Stimulated activated memory B cell treated with anti-CD40 and anti-IgM and Interleukin-4, amounts not matched to agents 10 μg/mL and 1 μg/mL and 100 μg/mL, for 72 hours (primary cell): ENCODE measurements at places on chromosomes 6 and 20.
A peak's percentile ranks its signal among the peaks of the same experiment; 100 is the strongest.

- ATAC-seq, result no peak
Observed at GRCh38 chr6:80639181-80639629, 532.7 kb downstream of the BCKDHB start.

DNA sequence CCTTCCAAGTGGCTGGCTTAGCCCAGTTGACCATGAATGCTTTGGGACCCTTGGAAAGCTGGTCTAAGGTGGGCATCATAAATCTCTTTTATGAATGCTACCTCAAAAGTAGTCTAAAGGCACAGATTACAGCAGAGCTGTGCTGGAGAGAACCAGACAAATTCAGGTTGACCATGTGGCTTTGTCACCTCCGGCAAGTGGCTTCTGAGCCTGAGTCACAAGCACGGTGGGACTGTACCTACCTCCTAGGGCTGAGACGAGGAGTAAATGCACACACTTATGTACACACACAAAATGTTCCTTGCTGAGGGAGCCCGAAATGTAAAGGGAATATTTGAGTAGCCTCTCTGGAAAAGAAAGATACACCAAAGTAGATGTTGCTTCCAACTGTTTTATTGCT, 155.9 kb downstream of the NFATC2 start:
- ATAC-seq, result no peak

DNA sequence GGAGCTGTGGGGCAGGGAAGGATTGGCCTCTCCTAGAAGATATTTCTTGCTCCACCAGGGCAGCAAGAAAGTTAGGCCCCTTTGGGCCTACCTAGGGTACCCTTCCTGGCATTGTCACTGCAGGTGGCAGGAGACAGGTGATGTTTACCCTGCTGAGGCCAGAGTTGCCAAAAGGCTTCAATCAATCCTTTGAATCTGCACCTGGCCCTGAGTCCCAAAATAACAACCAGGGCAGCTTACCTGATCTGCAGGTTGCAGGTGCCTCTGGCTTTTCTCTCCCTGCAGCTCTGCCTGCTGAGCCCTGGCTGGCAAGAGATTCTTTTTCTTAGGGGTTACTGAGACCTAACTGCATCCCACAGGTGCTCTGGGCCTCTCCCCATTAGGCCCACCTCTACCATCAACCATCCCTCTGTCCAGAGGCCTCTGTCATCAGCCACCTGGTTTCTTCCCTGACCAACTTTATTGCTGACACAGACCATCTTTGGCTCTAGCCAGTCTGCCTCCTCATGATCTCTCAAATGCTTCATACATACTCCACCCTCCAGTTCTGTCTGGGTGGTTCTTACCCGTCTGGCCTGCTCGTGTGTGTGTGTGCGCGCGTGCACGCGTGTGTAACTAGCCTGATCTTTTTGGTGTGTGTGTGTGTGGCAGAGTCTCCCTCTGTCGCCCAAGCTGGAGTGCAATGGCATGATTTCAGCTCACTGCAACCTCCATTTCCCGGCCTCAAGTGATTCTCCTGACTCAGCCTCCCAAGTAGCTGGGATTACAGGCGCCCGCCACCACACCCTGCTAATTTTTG, 13.7 kb downstream of the BCL2L1 start:
- no peak for ATAC-seq

DNA sequence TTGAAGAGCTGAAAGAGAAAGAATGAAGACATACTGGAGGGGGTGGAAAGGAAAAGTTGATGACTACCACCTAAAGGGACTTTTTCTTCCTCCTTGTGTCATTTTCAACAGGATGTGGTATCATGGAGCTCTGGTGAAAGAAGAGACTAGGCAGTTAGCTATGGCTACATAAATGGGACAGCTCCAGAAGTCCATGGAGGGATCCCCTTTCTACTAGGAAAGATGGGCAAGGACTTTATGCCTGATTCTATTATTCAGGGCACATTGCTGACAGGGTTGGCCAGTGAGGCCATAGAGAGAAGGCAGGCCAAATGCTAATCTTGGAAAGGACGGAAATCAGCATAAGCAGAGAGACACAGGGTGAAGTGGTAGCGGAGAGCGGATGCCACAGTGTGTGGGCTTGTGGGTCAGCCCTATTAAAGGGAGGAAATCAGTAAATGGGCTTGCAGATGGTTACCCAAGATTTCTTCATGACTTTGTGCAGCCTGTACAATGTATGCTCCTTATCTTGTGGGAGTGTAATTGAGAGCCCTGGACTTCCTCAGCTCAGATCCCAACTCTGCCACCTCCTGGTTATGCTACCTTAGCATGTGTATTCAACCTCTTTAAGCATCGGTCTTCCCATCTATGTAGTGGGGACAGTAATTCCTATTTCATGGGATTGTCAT, 77.4 kb upstream of the TMEM170B start:
- peak; percentile 57 for ATAC-seq

DNA sequence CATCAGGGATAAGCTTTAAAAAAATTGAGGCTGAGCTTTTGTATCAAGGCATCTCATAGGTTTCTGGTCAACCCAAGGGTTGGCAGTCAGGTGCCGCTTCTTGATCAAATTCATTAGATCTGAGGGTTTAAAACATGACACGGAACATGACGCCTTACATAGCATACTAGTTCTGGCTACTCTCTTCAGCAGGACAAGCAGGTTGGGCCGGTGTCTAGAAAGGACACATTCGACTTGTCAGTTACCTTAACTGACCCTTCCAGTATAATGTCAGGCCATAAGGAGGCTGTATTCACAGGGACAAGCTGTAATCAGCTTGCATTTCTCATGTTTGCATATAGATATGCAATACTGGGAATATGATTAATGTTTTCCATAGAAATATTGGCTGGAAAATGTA, 65.6 kb downstream of the PHACTR1 start:
- ATAC-seq, result no peak

GRCh38 chr20:14951707-14952418, 614.5 kb upstream of the FLRT3 start:
- ATAC-seq, result no peak

GRCh38 chr6:105814745-105815536, 271.2 kb upstream of the PRDM1 start:
- no peak for ATAC-seq

- no peak for ATAC-seq
Observed at GRCh38 chr6:5249451-5250122, 11.2 kb downstream of the LYRM4 start.

DNA sequence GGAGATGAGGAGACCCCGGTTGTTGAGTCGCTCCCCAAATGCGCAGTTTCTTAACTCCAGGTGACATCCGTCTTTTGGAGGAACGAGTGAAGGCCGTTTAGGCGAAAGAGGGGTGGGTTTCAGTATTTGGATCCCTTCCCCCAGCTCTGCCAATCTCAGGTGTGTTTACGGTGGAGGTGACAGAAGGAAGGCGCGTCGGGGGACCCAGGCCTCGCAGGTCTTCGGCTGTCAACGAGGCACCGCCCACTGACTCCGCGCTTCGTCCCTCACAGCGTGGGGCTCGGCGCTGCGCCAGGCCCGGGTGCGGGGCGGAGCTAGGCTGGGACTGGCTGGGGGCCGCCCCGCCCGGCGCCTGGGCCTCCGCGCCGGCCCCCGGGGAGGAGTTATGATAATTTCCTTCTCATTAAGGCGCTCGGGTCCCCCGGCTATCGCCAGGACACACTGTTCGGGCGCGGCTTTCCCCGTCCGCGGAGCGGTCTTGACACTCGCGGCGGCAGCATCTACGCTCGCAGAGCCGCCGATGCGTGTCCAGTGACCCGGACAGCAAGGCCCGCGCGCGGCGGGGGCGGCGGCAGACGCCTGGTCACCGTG, at the start of gene TFAP2C:
TFAP2C (plus strand) TSS at position 434 of the 591 bp plus-strand sequence. CDS start 239 bp downstream, outside the sequence.
- ATAC-seq, result no peak

- no peak for ATAC-seq
Observed at GRCh38 chr20:16111852-16112412, 461.3 kb downstream of the KIF16B start.

GRCh38 chr6:170108456-170108855, 182.4 kb downstream of the DLL1 start:
- no peak for ATAC-seq

GRCh38 chr6:42104804-42105125, 37.7 kb downstream of the C6orf132 start:
- ATAC-seq, result no peak

GRCh38 chr20:3166913-3167342, 6.4 kb downstream of the LZTS3 start:
- peak; percentile 34 for ATAC-seq

- no peak for ATAC-seq
Observed at GRCh38 chr6:68082086-68082485, 553.0 kb upstream of the ADGRB3 start.

DNA sequence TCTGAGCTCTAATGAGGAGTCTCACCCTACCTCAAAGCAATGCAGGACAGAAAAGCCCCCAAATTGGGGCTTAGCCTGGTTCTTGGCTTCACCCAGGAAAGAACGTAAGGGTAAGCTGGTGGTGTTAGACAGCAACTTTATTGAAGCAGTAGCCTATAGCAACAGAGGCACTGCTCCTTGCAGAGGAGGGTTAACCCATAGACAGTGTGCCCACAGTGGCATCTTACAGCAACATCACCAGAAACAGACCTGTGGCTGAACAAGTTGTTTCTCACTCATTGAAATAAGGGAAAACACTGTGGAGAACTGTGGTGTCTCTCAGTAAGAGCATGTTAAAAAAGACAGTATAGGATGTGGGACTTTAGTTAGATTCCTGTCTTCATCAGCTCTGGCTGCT, 80.4 kb upstream of the SPTLC3 start:
- no peak for ATAC-seq

DNA sequence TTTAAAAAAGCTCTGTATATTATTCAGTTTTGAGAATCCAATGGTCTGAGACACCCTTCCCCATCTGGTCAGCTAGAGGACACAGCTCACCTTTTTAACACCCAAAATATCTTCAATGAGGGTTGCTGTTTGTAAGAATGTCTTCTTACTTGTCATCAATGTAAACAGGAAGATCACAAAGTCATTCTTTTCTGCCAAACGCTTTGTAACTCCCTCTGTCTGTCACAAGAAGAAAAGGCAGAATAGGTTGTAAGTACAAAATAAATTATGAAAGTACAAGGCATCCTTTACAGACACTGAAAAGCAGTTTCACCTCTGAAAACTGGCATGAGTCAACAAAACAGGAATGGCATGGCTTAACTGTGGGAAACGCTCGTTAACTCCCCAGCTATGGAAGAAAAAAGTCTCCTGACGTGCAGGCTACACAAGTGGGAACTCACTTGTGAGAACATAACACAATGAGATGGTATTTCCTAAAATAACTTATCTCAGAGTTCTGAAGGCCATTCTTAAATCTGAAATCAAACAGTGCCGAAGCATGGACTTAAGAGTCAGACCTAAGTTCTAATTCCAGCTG, 42.7 kb downstream of the TRPC4AP start:
- ATAC-seq, result no peak

GRCh38 chr6:79668381-79668780, 37.3 kb downstream of the SH3BGRL2 start:
- ATAC-seq, result no peak

DNA sequence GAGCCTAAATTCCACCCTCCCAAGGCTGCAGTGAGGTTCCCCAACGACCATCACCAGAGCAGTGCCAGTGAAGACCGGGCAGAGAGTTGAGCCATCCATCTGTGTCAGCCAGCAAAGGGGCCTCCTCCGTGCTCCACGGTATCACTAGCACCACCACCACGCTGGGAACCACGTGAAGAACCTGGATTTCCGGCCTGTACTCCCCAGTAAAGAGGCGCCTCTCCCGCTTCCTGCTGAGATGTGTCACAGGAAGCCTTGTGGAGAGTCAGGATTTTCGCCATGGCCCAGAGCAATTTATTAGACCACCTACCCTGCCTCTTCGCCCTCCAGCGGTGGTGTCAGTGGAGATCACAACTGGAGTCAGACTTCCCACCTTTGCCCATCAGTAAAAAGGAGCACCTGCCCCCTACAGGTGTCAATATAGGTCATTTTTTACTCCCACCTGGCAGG, 28.8 kb downstream of the CPXM1 start:
- no peak for ATAC-seq

- ATAC-seq, result no peak
Observed at GRCh38 chr6:34955442-34955841, 66.4 kb downstream of the ANKS1A start.

- no peak for ATAC-seq
Observed at GRCh38 chr6:142800240-142800639, 144.7 kb downstream of the HIVEP2 start.
